ENCODE measurements at places on chromosomes 1 and 21.
A peak's percentile ranks its signal among the peaks of the same experiment; 100 is the strongest.

- peak; percentile 27 for DNase-seq
Measured at GRCh38 chr21:33360281-33360680, 35.5 kb downstream of the IFNAR1 start.

DNA sequence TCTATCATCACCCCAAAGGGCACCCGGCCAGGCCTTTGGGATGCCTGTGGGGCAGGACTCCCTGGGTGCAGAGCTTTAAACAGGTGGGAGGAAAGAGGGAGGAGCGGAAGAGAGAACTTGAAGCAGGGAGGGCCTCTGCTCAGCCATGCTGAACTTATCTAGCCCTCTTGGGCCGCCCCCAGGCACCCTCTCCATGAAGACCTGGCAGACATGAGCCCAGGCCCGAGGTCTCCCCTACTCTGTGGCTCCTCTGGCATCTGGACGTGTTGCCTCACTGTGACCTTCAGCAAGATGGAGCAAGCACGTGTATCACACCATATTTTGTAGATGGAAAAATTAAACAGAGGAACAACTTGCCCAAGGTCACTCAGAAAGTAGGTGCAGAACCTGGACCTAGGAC, 711.4 kb downstream of the MATN1 start:
- DNase-seq, result no peak

- no peak for DNase-seq
Measured at GRCh38 chr1:39085174-39085573, 59.0 kb downstream of the NDUFS5 start.

- no peak for DNase-seq
Measured at GRCh38 chr1:169472738-169473137, 13.0 kb downstream of the SLC19A2 start.

DNA sequence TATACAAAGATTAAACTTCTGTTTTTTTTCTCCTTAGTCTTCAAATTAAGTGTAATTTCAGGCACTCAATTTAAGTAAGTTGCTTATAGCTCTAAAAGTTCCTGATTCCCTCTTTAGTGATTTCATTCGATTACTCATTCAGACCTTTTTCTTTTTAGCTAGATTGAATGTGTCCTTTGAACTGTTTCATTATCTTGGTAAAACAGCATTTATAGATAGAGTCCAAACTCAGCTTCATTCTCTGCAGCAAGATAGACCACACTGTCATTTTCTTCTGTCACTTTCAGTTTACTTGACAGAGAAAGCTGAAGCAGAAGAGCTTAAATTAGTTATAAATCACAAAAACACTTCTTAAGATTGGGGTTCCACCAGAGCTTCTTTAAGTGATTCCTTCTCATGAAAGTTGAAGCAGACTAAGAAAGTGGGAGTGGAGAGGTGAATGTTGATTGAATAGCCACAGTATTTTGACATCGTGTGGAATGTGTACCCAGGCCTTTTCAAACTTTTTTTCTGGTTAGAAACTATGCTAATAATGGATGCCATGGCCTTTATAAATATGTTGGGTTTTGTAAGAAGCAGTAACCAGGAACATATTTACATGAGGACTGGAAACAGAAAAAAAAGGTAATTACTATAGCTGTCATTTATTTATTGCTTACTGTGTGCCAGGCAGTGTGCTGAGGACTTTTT, 52.2 kb downstream of the ZBTB40 start:
- DNase-seq, result peak; percentile 27
